Fibroblast of lung (primary cell): ENCODE measurements at places on chromosomes 5 and 9. TPM values are rescaled to one million over a fixed set of nuclear protein-coding genes. Genes with fewer than 3 reads are reported as not detected.

- H3K4me3 ChIP-seq = no peak overlapping the region
- H3K4me1 ChIP-seq = no peaks in the 10 kb centered on the region
- H3K27me3 ChIP-seq = no peaks in the 10 kb centered on the region
- H3K27ac ChIP-seq = no peak overlapping the region
- DNase-seq = no peak
Observed at GRCh38 chr9:99948482-99948881, 42.0 kb downstream of the STX17 start.

- no peaks in the 10 kb centered on the region for H3K27me3 ChIP-seq
- H3K36me3 ChIP-seq = no peaks in the 10 kb centered on the region
- DNase-seq = no peak
- no peak overlapping the region for H3K27ac ChIP-seq
- no peaks in the 10 kb centered on the region for H3K4me1 ChIP-seq
Observed at GRCh38 chr5:155181542-155181941, 168.0 kb downstream of the KIF4B start.

DNA sequence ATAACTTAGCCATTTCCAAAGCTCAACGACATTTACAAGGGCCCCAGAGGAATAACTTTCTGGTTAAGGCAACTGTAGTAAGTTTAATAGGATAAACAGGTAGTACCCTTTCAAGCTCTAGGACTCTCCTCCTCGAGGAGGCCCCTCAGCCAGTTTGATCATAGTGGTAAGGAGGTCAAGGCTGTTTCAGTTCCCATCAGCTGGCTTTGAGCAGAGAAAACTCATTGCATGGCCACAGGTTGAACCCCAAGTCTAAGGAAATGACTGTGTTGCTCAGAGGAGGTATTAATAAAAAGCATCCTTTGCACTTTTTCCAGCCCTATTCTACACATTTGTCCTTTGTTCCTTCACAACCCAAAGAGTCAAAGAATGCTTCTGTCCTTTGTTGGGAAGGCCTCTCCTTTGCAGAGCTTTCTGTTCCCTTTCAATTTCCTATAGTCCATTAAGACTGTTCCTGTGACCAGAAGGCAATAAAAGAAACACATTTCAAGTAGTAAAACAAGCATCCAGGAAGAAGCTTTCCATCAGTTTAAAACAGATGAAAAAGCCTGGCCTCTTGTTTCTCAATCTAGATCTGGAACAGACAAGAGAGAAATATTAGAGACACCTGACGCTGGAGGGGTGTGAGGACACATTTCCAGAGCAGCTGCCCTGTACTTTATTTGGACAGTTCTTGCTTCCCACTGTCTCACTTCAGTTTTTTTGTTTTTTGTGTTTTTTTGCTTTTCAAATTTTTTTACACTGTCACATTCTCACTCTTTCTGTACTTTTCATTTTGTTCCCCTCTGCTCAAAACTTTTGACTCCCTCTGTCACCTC is 54.1 kb downstream of the PRRC1 start:
- H3K4me1 ChIP-seq = no peaks in the 10 kb centered on the region
- H3K36me3 ChIP-seq = no peaks in the 10 kb centered on the region
- peaks cover 3% of the 10 kb centered on the region for H3K27me3 ChIP-seq
- H3K4me3 ChIP-seq = no peak overlapping the region

DNA sequence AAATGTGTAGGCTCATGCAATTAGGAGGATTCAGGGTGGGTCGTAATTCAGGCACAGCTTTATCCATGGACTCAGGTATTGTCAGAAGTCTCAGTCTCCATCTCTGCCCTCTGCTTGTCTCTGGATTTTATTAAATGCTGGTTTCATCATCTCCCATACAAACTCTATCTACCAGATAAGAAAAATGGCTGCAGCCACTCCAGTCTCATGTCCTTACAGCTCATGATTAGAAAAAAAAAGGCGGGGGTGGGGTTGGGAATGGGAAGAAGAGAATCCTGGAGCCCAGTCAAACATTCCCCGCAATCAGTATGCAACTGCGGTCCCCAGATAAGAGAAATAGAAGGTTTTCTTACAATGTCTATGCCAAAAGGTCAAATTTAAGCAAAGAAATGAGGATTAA is 7.6 kb upstream of the FBXO38 start:
- no peaks in the 10 kb centered on the region for H3K36me3 ChIP-seq
- H3K4me1 ChIP-seq = no peaks in the 10 kb centered on the region
- no peak overlapping the region for H3K27ac ChIP-seq
- no peaks in the 10 kb centered on the region for H3K27me3 ChIP-seq
- DNase-seq = no peak
- no peak overlapping the region for H3K4me3 ChIP-seq

GRCh38 chr9:21110708-21111576 is 30.7 kb downstream of the IFNW1 start:
- H3K27me3 ChIP-seq = no peaks in the 10 kb centered on the region
- peak; percentile 87 for DNase-seq
- H3K27ac ChIP-seq = no peak overlapping the region
- H3K4me3 ChIP-seq = no peak overlapping the region
- H3K36me3 ChIP-seq = no peaks in the 10 kb centered on the region

GRCh38 chr9:78666818-78667414 is 370.0 kb downstream of the PSAT1 start:
- H3K27ac ChIP-seq = no peak overlapping the region
- no peak for DNase-seq
- no peaks in the 10 kb centered on the region for H3K36me3 ChIP-seq
- H3K4me3 ChIP-seq = no peak overlapping the region

DNA sequence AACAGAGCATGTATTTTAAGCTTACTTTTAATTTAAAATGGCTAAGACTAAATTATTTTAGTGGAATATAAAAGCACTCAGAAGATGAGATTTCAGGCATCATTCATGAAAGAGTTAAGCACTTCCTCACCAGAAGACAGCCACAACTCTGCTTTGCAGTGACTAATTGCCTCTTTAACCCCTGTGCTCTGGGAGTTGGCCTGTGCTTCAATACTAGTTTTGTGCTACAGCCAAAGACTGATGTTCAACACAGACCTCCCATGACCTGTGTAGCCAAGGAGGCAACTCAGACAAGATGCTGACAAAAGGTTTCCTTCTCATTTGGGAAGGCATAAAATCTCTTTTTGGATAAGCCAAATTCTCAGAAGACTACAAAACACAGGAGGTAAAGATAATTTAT is 353.5 kb downstream of the FBXL17 start:
- H3K27me3 ChIP-seq = no peaks in the 10 kb centered on the region
- H3K4me3 ChIP-seq = no peak overlapping the region
- H3K36me3 ChIP-seq = no peaks in the 10 kb centered on the region
- DNase-seq = peak; percentile 44

Gene FOXD4L4
- 0.26 TPM in 1 of 2 replicates, not detected in the other for total RNA-seq

- DNase-seq = no peak
- H3K4me1 ChIP-seq = no peaks in the 10 kb centered on the region
- no peaks in the 10 kb centered on the region for H3K27me3 ChIP-seq
- H3K27ac ChIP-seq = no peak overlapping the region
Observed at GRCh38 chr5:460273-460625, 17.3 kb downstream of the EXOC3 start.

GRCh38 chr9:29830821-29831220 is 2257.5 kb upstream of the C9orf72 start:
- H3K27me3 ChIP-seq = no peaks in the 10 kb centered on the region
- no peak overlapping the region for H3K27ac ChIP-seq
- no peaks in the 10 kb centered on the region for H3K4me1 ChIP-seq

DNA sequence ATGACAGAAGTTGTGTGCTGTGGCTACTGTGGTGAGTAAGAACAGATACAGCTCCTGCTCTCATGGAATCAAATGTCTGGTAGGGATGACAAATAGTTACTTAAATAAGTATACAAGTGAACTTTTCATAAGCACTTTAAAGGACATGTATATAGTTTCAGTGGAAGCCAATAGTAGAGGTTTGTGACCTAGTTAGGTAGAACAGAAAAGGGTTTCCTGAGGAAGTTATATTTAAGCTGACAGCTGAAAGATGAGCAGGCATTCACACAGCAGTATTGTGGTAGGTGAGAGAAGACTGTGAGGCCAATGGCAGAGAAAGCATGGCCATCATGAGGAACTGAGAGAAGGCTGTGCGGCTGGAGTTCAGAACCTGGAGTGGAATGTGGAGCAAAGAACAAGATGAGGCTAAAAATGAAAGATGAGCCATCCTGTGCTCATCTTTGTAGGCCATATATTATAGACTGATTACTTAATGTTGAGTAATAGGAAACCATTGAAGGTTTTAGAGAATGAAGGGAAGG is 15.4 kb downstream of the FAM174A start:
- H3K4me1 ChIP-seq = no peaks in the 10 kb centered on the region
- H3K27me3 ChIP-seq = no peaks in the 10 kb centered on the region
- H3K27ac ChIP-seq = no peak overlapping the region
- H3K36me3 ChIP-seq = no peaks in the 10 kb centered on the region
- no peak for DNase-seq

DNA sequence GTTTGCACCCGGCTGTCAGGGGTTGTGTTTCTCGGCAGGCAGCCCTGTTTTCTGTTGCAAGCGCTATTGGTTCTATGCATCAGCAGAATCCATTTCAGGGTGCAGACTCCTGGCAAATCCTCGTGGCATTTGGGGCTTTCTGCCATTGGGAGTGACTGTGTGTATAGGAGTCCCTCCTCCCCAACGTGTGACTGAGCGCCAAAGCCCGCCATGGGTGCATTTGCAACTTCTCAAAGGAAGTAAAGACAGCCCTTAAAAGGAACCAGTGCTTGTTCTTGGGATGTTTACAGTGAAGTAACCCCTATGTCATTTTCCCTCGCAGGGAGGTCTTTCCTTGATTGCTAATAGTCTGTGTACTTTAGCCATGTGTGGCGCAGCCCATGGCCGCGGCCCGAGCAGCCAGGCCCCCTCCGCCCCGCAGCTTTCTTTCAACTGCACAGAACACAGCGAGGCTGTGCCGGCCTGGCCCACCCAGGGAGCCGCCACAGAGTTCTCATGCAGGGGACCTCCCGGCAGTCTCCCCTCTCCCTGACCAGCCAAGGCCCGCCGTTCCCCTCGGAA is 175.6 kb downstream of the HSD17B3 start:
- no peak for DNase-seq
- no peak overlapping the region for H3K4me3 ChIP-seq
- no peaks in the 10 kb centered on the region for H3K27me3 ChIP-seq
- no peaks in the 10 kb centered on the region for H3K36me3 ChIP-seq
- no peaks in the 10 kb centered on the region for H3K4me1 ChIP-seq

DNA sequence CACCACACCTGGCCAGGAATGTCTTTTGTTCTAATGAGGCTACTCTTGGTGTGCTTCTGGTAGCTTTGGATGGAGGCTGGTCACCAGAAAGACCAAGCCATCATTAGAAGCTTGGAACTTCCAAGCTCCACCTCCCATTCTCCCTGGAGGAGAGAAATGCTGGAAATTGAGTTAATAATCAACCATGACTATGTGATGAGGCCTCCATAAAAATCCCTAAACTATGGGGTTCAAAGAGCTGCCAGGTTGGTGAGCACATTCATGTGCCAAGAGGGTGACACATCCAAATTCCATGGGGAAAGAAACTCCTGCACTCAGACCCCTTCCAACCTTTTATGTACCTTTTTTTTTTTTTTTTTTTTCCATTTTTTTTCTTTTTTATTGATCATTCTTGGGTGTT is 105.5 kb upstream of the SPATA31C2 start:
- no peak overlapping the region for H3K4me3 ChIP-seq
- H3K27ac ChIP-seq = no peak overlapping the region
- DNase-seq = no peak
- H3K36me3 ChIP-seq = no peaks in the 10 kb centered on the region
- no peaks in the 10 kb centered on the region for H3K4me1 ChIP-seq

DNA sequence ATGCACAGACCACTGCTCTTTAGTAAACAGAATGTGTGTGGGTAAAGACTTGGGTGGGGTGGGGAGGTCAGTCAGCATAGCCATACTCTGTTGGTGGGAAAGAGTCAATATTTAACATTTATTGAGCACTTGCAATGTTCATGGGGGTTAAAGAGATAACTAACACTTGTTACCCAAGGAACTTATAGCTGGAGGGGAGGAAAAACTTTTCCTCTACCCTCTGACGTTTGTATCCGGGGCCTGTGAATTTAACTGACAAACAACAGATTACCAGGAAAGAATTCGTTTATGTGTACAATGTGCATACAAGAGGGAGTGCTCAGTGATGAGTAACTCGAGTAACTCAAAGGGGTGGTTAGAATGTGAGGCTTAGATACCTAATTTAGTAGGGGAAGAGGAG is 6.8 kb upstream of the CLINT1 start:
- no peaks in the 10 kb centered on the region for H3K36me3 ChIP-seq
- DNase-seq = no peak
- H3K27ac ChIP-seq = no peak overlapping the region
- H3K4me3 ChIP-seq = no peak overlapping the region
- H3K4me1 ChIP-seq = no peaks in the 10 kb centered on the region
- H3K27me3 ChIP-seq = no peaks in the 10 kb centered on the region

- H3K4me1 ChIP-seq = no peaks in the 10 kb centered on the region
- no peak for DNase-seq
- no peaks in the 10 kb centered on the region for H3K27me3 ChIP-seq
Observed at GRCh38 chr5:157072508-157072907, 13.6 kb upstream of the HAVCR1 start.

Gene LCN9
- not detected in 2 replicates for total RNA-seq

DNA sequence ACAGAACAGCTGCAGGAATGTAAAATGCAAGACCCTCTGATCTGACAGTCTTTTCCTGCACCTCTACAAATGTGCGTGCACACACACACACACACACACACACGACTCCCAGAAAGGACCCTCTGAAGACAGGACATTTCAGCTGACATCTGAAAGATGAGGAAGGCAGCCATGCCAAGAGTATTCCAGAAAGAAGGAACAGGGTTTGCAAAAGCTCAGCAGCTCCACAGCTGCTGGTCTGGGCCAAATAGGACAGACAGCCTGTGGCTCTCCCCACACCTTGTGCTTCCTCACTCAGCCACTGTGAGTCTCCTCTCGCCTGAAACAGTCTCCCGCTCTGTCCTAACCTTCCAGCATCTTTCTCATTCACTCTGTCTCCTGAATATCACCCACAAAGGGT is 189.0 kb downstream of the PALM2AKAP2 start:
- no peak for DNase-seq
- no peak overlapping the region for H3K4me3 ChIP-seq
- peaks cover 7% of the 10 kb centered on the region for H3K4me1 ChIP-seq
- no peaks in the 10 kb centered on the region for H3K27me3 ChIP-seq
- H3K27ac ChIP-seq = no peak overlapping the region

- no peaks in the 10 kb centered on the region for H3K36me3 ChIP-seq
- no peak for DNase-seq
- no peak overlapping the region for H3K27ac ChIP-seq
- no peaks in the 10 kb centered on the region for H3K27me3 ChIP-seq
Observed at GRCh38 chr9:22650145-22650544, 203.5 kb downstream of the DMRTA1 start.

Gene CDX1
- under 0.01 and 0.33 TPM in 2 replicates for total RNA-seq

- no peaks in the 10 kb centered on the region for H3K36me3 ChIP-seq
- peak overlapping the region; percentile 23 for H3K27ac ChIP-seq
- no peak for DNase-seq
- no peak overlapping the region for H3K4me3 ChIP-seq
- H3K27me3 ChIP-seq = no peaks in the 10 kb centered on the region
Observed at GRCh38 chr5:138725818-138726416, 27.3 kb upstream of the CTNNA1 start.

GRCh38 chr9:24698881-24699518 is 153.3 kb upstream of the IZUMO3 start:
- DNase-seq = no peak
- H3K36me3 ChIP-seq = no peaks in the 10 kb centered on the region
- no peaks in the 10 kb centered on the region for H3K4me1 ChIP-seq
- no peak overlapping the region for H3K27ac ChIP-seq
